ENCODE measurements at places on chromosomes 3 and 15.

GRCh38 chr3:39435006-39435748 is 28.7 kb downstream of the RPSA start:
- DNase-seq, result no peak

- DNase-seq, result peak; percentile 79
Measured at GRCh38 chr3:132641837-132642538, 17.6 kb downstream of the ACAD11 start.

DNA sequence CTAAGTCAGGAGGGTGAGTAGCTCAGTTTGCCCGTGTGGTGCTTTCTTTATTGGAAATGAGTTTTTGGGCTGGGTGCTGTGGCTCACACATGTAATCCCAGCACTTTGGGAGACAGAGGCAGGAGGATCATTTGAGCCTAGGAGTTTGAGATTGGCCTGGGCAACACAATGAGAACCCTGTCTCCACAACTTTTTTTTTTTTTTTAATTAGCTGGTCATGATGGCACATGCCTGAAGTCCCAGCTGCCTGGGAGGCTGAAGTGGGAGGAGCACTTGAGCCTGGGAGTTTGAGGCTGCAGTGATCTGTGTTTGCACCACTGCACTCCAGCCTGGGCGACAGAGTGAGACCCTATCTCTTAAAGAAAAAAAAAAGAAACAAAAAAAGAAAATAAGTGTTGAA is 174.9 kb downstream of the NSMCE3 start:
- DNase-seq, result no peak

DNA sequence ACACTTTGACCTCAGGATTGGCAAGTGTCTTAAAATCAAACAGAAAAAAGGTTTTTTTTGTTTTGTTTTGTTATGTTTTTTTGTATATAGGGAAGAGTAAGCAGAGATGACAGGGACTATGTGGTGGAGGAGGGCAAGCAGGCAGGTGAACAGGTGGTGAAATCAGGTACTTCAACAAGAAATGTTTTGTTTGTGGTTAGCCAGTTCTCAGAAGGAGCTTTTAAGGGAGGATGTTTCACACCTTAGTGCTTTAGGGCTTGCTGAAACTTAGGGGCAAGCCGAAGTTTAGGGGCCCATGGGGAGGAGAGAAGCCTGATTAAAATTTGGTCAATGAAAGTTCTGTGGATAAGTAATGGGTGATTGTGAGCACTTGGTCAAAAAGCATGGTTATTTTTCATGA is 370.7 kb upstream of the SLCO3A1 start:
- no peak for DNase-seq

- DNase-seq, result no peak
Measured at GRCh38 chr15:25717457-25718168, 145.5 kb downstream of the ATP10A start.

All from AML-193 (cell line).